Fibroblast of mammary gland (primary cell): ENCODE measurements at places on chromosomes 2 and 18.

DNA sequence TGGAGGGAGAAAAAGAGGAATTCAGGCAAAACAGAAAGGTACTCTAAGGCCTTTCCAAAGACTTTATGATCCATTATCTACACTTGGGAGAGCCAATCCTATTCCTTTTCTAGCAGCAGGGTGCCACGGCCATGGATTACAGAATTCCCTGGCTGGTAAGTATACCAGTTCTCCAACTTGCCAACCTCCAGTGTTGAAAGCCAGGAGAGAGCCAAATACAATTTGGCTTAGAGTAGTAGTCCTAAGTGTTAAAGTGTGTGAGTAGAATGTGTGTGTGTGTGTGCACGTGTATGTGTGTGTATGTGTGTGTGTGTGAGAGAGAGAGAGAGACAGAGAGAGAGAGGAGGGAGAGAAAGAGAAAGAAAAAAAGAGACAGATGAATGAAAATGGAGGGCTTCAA, 43.3 kb downstream of the WDPCP start:
- DNase-seq = no peak

DNA sequence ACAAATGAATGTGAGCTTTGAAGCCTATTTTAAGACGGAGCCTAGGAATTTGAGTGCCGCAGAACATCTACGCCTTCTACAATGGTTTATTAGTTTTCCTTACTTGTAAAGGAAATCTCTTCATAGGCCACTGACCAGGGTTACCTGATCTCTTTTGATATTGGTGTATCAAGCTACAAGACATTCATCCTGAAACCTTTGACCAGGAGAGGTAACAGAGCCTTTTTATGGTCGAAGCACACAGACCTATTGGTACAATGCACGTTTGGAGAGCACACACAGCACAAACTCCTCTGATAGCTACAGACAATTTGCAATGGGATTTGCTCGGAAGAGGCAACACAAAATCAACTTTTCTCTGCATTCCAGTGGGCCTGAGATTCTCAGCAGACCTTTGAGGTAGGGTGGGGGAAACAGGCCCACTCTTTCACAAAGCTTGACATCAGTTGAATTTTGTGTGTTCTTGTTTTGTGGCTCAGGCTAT, 12.8 kb downstream of the MYCN start:
- no peak for DNase-seq

DNA sequence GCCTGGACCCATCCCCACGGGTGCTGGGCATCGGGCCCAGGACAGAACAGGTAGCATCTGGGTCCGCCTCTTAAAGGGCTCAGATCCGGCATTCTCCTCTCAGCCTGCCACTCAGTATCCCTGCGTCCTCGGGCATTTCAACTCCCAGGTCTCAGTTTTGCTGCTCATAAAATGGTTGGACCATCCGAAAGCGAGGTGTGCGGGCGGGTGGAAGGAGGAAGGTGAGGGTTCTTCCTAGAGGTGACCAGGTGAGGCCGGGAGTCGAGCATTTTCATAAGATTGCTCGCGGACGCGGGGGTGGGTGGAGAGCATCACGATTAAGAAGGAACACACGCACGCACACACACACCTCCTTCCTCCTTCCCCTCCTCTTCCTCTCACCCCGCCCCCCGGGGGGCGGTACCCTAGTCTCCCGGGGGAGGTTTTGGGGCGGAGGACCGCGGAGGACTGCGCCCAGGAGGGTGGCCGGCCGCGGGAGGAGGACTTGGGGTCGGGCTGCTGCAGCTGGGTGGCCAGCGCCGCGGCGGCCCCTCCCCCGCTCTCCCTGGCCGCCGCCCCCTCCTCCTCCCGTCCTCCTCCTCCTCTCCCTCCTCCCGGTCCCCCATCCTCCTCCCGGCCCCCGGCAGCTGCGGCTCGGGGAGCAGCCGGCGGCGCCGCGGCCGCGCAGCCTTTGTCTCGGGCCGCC, 97.9 kb upstream of the GPR45 start:
- DNase-seq = no peak

DNA sequence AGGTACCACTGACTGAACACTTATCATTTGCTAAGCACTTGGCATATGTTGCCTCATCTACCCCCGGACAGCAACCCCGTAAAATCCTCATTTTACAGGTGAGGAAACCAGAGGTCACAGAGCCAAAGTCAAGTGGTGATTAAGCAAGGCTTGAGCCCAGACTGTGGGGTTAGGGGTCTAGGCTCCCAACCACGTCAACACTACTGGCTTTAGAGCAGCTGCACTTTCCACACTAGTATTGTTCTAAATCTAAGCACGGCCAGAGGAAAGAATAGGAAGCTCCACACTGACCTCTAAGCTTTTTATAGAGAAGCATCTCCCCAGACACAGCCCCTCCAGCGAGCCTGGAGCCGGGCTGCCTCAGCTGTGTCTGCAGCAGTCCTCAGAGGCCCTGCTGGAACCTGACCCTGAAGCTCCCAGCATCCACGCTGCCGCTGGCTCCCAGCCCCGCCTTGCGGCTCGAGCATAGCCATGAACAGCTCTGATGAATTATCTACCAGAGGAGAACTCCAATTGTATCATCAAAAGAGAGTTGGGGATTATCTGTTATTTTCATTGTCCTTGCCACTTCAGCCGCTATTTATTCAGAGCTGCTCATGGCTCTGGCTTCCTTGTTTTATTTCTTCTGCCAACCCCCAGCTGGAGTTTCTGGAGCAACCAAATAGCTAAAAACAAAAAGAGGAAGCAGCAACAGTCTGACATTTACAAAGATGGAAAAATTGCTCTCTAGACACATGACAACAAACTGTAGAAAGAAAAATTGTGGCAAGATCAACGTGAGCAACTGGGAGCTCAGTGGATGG, 62.2 kb upstream of the RTN4 start:
- peak; percentile 84 for DNase-seq

DNA sequence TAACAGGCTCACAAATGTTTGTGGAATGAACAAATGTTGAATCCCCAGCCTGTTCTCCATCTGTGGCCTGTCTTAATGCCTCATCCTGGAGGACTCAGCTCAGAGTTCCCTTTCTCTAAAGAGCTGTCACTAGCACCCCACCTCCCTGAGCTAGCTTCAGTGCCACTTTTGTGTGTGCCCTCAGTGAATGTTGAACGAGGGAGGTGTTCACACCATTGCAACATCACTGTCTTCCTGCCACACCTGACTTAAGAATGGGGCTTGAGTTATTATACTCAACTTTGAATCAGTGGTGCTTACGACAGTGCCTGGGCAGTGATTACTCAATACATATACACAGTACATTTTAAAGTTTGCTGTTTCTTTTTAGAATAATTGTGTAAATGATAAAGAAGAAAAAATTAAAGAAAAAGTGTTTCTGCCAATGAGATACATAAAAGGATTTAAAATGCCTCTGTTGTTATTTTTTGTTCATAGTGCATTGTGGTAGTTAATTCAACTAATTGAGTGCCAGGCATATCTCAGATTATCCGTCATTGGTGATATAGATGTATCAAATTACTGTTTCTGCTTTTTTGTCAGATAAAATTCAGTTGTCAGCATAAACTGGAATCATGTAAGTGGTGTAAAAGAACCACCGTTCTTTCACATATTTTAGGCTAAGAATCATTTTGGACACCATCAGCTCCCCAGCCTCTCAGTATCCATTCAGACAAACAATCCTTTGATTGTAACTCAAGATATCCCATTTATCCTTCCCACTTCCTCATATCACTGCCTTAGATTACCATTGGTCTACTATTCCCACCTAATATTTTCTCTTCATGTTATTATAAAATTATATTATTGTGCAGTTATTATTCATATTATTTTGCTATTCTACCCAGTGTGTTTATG, 304.7 kb downstream of the PTPRM start:
- peak; percentile 58 for DNase-seq

DNA sequence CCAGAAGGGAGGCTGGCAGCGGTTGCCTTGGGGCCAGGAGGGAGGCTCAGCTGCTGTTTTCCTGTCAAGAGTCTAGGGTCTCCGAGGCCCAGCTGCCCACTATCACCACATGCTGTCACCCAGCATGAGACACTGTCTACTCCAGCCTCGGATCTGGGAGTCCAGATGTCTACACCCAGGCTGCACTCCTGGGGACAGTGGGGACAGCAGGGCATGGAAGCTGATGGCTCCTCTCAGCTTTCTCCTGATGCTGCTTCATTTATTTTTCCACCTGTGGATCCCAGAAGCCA, 134.0 kb downstream of the PTGR3 start:
- no peak for DNase-seq

DNA sequence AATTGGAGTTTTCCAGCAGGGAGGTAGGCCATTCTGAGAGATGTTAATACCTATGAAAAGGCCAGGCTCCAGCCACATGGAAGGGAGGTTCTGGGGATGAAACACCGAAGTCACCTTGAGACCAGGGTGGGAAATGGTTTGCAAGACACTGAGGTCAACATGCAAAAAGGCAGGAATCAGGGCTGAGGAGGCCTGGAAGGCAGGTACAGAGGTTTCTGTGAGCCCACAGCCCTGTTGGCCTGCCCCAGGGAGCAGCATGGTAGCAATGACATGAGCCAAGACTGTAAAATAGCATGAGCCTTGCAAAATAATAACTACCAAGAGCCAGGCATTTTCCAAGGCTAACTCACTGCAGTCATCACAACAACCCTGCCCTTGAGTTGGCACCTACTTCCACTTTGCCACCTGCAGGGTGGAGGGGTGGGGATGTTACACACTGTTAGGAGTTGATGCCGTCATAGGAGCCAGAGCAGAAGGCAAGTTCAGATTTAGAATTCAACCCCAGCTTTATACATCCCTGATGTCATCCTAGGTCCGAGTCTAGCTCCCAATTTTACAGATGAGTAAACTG, 61.3 kb downstream of the ZBTB7C start:
- no peak for DNase-seq

DNA sequence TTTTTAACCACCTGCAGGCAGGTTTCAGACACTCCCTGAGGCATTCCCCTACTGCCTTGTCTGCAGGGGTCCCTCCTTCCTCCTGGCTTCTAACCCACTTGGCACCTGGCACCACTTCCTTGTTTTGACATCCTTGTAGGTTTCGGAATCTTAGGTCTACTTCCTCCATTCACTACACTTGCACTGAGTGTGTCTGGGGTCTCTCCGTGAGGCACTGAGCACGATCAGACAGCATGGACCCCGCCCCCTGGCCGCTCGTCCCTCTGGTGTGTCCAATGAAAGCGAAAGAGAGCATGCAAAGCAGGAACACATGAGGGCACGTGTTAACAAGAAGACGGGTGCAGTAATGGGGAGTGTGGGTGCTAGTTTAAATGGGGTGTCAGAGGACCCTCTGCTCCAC, 63.8 kb downstream of the HAUS1 start:
- DNase-seq = no peak

DNA sequence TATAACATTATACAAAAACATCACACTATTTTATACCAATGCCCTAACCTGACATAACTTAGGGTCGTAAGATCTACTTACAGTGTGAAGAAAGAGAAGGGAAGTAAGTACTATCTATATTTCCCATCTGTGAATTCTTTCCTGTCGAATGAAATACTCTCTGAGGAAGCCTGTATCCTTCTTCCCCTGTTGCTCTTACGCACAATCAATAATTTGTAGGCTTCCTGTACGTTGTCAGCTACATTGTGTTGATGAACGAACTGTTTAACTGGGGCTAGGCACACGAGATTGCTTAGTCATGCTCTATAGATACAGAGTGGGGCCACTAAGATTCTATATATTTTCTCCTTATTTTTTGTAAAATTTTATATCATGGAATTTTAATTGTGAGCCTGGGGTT, 1125.0 kb upstream of the CELF4 start:
- DNase-seq = no peak

DNA sequence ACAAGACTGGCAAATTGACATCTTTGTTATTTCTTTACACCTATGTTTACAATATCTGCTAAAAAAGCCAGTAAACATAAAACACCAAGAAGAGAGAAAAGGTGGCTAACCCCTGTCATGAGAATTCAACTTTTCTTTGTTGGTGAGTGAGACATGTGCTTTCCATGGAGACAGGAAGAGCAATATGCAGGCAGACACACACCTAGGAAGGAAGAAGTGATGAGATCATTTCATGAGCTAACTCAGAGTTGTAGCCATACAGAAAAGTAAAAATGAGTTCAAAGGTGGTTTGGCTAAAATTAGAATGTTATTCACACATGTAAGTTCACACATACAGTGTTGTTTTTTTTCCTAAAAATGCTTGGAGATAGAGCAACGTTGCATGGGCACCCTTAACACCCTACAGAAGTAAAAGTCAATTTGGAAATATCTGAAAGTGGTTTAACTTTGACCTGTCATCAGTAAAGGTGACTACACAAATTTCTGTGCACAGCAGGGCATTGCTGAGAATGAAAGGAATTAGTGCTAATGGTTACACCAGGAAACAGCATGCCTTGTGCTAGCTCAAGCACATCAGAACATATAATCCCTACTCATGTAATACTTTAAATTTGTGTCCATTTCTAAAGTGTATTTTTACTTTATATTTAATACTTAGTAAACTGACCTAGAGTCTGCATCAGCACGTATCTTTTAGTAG, 557.6 kb downstream of the CBLN2 start:
- no peak for DNase-seq

- no peak for DNase-seq
Observed at GRCh38 chr2:120708944-120709607, 26.6 kb upstream of the GLI2 start.

- peak; percentile 45 for DNase-seq
Observed at GRCh38 chr2:17792515-17792914, 23.7 kb upstream of the MSGN1 start.

- peak; percentile 59 for DNase-seq
Observed at GRCh38 chr18:70464343-70465114, 175.7 kb downstream of the SOCS6 start.

DNA sequence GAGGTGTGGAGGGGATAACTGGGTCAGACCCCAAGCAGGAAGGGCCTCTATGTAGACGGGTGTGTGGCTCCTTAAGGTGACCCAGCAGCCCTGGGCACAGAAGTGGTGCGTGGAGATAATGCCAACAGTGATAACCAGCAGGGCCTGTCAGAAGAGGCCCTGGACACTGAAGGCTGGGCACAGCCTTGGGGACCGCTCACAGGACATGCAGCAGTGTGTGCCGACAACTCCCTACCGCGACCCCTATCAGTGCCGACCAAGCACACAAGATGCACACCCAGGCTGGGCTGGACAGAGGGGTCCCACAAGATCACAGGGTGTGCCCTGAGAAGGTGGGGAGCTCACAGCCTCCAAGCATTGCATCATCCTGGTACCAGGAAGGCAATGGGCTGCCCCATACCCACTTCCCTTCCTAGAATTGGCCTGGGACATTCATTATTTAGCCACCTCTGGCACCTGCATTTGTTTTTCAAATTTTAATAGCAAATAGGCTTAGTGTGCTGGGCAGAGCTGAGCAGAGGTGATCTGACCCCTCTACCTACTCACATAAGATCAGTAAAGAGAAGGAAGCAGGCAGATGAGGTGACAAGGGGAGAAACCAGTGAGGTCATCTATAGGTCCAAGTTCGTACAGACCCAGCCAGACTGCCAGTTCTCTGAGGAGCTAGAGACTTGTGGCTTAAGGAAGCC, 55.2 kb downstream of the BCL11A start:
- no peak for DNase-seq

- DNase-seq = no peak
Observed at GRCh38 chr2:191064590-191064989, 50.6 kb upstream of the STAT1 start.

- DNase-seq = no peak
Observed at GRCh38 chr2:207481924-207482323, 47.8 kb upstream of the CREB1 start.

GRCh38 chr2:240426845-240427721, 8.4 kb upstream of the GPC1 start:
- peak; percentile 75 for DNase-seq

GRCh38 chr2:189306525-189306924, 127.0 kb upstream of the COL5A2 start:
- DNase-seq = no peak
